ENCODE measurements at places on chromosomes 2 and 18.

DNA sequence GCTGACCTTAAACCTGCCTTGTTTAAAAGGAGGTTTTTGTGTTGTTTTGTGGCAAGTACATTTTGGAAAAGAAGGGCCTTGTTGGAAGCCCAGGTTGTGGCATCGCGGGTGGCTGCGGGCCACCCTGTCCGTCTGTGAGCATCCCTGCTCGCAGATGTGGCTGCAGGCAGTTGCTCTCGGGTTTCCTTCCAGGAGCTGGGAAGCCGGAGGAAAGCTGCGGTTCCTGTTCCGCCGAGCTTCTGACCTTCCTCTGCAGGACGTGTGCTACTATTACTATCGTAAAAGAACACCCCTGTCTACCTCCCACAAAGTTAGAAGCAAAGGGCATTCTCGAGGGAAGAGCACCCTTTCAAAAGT is 766 bp downstream of the MFF start:
- DNase-seq = peak; percentile 60

DNA sequence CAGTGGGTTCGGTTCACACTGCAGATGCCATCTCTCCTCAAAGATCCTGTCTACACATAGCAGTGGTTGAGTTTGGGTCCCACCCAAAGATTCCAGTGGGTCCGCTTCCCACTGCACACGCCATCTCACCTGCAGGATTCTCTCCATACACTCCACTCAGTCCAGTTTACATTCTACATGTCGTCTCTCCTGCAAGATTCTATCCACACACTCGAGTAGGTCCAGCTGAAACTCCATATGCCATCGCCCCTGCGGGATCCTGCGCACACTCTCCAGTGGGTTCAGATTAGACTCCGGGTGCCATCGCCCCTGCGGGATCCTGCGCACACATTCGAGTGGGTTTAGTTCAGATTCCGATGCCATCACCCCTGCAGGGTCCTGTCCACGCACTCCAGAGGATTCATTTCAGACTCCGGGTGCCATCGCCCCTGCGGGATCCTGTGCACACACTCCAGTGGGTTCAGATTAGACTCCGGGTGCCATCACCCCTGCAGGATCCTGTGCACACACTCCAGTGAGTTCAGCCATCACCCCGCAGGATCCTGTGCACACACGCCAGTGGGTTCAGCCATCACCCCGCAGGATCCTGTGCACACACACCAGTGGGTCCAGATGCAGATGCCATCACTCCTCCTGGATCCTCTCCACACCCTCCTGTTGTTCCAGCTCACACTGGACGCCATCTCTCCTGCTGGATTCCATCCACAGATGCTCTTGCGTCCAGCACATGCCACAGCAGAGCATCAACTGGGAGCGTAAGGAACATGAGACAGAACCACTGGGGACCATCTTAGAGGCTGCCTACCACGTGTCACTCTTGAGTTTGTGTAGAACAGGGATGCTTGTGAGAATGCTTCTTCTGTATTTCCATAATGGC is 3.0 kb upstream of the PXDN start:
- DNase-seq = peak; percentile 42

- no peak for DNase-seq
These were observed 7.6 kb upstream of the ADAM23 start for GRCh38 chr2:206435742-206436141.

DNA sequence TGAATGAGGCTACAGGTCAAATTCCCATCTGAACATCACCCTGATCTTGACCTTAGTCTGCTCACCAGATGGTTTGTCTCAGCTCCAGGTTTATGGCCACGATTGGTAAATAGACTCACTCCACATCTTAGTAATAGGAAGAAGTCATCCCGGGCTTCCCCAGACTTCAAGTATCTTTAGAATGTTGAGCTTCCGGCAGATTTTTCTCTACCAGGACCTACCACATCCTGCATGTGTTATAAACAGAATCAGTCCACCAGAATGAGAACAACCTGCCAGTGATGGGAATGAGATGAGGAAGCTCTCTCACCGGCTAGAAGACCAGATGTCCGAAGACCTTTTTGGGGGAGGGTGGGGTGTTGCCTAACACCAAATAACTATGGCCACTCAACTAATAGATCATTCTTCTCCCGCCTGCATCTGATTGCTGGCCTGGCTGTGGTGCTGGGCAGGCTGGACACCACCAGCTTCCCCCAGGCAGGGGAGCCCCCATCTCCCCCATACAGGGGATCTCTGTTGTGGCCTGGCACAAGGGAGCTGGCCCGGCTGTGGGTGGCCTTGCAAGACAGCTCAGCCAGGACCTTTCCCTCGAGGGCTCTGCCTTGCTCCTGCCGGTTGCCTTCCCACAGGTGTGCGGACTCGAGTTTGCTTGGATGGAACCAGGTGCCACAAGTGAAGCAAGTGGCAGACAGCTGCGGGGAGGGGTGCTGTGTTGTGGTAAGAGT is 88.5 kb downstream of the SH3RF3 start:
- DNase-seq = no peak

GRCh38 chr2:105100046-105100840 is 62.4 kb downstream of the MRPS9 start:
- DNase-seq = no peak

DNA sequence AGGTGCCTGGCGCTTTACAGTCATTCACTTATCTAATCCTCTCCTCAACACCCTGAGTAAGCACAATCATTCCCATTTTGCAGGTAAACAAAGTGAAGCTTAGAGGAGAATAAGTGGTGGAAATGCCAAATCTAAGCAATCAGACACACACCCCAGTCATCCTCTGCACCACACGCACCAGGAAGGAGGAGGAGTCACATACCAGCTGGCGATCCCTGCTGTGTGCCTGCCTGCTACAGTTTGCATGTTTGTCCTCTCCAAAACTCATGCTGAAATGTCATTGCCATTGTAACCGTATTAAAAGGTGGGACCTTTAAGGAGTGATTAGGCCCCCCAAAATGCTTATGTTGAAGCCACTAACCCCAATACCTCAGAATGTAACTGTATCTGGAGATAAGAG is 93.7 kb downstream of the LOXHD1 start:
- DNase-seq = no peak

DNA sequence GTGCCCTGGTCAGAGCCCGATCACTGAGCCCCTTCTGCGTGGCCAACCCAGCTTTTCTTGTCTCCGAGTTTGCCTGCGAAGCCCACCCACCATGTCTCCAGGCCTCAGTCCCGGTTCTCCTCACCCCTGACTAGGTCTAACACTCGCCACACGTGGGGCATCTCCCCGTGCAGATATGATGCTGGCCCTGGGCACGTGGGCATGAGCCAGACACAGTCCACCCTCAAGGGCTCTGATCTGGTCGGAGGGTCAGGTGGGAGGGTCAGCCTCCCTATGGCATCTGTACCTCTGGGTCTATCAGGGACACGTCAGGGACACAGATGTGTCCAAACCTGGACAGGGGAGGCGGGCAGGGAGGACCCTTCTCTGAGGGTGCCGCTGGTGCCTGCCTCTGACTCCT is 95.4 kb downstream of the RHOB start:
- DNase-seq = no peak

Measured in psoas muscle (tissue), 8 donors.